Left renal cortex interstitium (tissue), 4 donors: ENCODE measurements at places on chromosomes 3 and 15.

DNA sequence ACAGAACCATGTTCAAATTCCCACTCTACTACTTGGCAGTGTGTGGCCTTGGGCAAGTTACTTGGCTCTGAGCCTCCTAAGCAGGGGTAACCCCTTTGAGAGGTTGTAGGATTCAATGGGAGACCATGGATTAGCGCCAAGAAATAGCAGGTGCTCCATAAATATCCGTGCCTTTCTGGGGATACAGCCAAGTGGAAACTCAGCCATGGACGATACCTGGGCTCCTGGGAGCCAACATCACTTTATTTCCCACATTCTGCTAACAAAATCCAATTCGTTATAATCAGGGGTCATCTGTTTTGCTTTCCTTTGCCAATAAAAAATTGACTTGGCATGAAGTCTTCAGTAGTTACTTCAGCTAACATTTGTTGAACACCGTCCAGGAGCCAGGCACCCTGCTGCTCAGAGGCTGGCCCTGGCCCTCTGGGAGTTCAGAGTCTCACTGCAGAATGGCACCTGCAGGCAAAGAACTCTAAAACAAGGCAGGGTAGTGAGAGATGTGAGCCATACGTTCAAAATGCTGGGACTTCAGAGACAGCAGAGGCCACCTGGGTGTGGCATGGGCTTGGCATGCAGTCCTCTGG lies 42.3 kb downstream of the ZDHHC19 start:
- no peak for DNase-seq

DNA sequence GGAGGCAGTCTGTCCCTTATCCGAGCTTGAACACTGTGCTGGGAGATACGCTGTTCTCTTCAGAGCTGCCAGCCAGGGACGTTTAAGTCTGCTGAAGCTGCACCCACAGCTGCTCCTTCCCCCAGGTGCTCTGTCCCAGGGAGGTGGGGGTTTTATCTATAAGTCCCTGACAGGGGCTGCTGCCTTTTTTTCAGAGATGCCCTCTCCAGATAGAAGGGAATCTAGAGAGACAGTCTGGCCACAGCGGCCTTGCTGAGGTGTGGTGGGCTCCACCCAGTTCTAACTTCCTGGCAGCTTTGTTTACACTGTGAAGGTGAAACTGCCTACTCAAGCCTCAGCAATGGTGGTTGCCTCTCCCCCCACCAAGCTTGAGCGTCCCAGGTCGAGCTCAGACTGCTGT lies 319.9 kb upstream of the GRM7 start:
- DNase-seq = no peak

- no peak for DNase-seq
Measured at GRCh38 chr3:10310578-10310977, 10.3 kb downstream of the SEC13 start.

DNA sequence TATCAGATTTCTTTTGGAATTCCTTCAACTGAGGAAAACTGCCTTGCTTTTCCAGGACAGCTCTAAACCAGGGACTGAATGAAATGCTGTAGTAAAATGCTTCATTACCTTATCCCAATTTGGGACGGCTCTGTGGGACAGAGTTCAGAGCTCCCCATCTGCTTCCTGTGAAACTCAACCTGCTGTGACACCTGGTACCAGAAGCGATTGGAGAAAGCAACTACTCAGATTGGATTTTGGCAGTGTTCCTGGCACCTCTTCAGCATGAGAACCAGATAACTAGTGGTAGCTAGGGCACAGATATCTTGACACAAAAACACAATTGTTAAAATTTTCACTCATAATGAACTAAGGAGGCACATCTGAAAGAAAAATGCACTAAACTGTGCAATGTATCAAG lies 539.1 kb downstream of the SI start:
- no peak for DNase-seq

DNA sequence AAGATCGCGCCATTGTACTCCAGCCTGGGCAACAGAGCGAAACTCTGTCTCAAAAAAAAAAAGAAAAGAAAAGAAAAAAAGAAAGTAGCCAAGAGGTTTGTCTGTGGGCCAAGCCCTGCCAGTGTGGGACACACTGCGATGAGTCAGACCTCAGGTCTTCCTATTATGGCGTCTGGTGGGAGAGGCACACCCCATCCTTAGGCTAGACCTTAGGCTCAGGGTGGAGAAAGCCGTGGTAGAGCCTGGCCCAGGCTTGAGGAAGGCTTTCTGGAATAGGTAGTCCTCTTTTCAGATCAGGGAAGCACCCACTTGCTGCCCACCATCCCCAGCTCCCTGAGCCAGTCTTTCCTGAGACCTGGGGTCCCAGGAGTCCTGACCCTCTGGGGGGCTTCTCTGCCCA lies 6.0 kb downstream of the HEMK1 start:
- no peak for DNase-seq

- no peak for DNase-seq
Measured at GRCh38 chr3:125512135-125512920, 7.7 kb downstream of the SNX4 start.

DNA sequence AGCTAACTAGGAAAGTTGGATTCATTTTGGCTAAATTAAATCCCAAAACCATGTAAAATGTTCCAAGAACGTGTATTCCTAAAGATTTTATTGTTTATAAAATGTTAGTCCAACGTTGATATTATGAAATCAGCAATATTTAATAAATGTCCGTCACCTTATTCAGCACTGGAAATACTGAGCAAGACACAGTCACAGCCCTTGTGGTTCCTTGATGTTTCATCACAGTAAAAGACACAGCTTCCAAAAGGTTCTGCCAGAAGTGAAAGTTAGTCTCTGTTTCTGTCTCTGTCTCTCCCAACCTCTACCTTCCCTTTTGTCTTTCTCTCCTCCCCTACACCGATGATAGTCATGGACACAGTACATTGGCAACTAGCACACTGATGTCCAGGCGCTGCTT lies 82.2 kb upstream of the BOC start:
- no peak for DNase-seq

GRCh38 chr15:79960502-79961212 lies 10.3 kb downstream of the BCL2A1 start:
- DNase-seq = no peak

- no peak for DNase-seq
Measured at GRCh38 chr3:197501496-197501878, 54.3 kb downstream of the BDH1 start.

DNA sequence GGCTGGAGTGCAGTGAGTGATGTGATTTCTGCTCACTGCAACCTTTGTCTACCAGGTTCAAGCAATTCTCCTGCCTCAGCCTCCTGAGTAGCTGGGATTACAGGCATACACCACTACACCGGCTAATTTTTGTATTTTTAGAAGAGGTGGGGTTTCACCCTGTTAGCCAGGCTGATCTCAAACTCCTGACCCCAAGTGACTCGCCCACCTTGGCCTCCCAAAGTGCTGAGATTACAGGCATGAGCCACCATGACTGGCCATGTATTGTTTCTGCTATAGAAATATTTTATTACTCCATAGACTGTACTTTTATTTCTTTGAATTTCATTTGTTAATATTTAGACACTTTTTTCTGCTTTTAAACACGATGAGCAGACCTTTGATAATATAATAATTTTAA lies 60.4 kb downstream of the GTF2E1 start:
- no peak for DNase-seq
